ENCODE measurements at places on chromosomes 1 and 21.

DNA sequence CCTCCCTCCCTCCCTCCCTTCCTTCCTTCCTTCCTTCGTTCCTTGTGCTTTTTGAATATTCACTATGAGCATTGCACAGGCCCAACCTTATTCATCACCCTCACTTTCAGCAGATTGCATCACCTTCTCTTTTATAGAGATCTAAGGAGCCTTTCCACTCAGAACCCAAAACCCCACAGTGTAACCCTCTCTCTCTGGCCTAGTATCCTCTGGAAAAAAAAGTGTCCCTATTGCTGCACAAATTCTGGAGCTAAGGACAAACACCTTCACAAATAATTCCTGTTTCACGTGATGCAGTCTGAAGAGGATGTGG is 25.6 kb downstream of the OR10J5 start:
- DNase-seq: peak; percentile 2

DNA sequence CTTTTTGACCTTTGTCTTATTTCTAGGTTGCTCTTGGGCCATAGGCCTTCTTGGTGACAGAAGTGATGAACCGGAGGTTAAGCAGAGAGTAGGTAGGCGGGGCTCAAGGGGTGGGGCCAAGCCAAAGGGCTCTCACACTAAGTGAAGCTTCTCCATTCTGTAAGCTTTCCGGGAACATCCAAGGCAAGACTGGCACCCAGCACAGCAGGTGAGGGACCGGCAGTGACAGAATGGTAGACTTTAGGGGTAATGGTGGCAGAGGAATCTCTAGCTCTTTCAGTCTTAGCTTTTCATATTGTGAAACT is at the start of gene TNFAIP8L2:
TNFAIP8L2 (plus strand) TSS at position 135 of the 305 bp plus-strand sequence. CDS start 2,049 bp downstream, outside the sequence.
- DNase-seq: no peak

- DNase-seq: no peak
These were observed 649.9 kb downstream of the KIF26B start for GRCh38 chr1:245804696-245805095.

DNA sequence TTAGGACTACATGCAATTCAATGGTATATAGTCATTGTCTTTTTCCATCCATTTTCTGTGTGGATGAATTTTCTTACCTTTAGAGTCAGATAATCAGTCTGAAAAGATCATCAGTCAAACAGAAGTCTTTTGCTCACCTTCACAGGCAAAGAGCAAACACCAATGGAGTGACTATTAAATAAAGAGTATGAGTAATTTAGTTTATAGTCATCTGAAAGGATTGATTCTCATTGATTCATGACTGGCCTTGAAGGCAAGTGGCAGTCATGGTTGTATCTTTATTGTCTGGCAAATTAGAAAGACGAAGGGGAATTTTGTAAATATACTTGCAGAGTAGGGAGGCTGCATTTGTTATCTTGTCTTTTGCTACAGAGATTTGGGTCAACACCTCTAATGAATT is 89.9 kb downstream of the EPB41 start:
- DNase-seq: no peak

DNA sequence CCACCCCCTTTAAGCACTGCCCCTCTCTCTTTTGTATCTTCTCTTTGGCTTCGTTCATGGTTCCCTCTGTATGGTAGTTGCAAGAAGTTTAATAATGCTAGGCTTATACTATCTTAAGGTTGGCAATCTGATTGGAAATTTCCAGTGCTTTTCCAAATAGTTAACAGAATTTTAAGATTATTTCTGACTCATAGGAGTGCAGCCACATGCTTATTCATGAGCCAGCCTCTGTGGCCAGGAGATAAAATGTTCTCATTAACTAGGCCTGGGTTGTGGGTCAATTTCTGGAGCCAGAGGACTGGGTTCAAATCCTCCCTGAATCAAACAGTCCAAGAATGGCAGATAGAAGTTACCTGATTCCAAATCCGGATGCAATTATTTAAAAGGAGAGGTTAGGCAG is 103.1 kb downstream of the ATP6V1G3 start:
- DNase-seq: peak; percentile 35

Measured in fibroblast of upper back skin (primary cell).